Stimulated activated CD4-positive, alpha-beta T cell treated with anti-CD3 and anti-CD28 coated beads, Interleukin-12 subunit alpha, Interleukin-12 subunit beta, amount 100 ng/mL, for 48 hours (primary cell): ENCODE measurements at places on chromosomes 2 and 18.

DNA sequence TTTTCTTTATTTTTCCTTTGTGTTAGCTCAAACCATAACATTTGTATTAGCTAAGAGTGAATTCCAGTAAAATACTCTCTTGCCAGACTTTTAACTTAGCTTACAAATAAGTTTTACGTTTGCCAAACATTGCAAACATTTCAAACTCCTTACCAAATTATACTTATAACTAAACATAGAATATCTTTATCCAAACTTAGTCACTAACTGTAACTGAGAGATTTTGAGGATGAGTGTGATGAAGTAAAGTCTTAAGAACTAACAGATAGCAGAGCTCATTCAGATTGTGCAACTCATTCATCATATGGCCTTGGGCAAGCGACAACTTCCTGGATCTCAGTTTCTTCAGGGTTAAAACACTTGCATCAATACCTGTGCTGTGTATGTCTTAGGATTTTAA is 533.7 kb downstream of the TDRD15 start:
- DNase-seq = no peak

DNA sequence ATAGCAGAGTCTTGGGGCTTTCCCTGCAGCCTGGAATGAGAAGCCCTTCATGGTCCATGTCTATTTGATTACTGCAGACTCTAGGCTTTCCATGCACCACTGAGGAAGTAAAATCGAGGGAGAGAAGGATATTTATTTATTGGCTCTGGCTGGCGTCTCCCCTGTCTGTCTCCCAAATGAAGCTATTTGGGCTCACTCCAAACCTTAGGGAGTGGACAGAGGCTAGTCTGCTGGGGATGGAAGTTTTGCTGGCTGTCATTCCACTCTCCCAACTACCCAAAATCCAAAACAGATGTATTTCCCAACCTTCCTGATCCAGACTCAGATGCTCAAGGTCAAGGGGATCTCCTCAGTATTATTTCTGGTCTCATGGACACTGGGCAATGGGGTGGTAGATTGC is 33.7 kb downstream of the TMEM17 start:
- DNase-seq = no peak

GRCh38 chr2:159199761-159200465 is 86.6 kb downstream of the WDSUB1 start:
- no peak for DNase-seq

GRCh38 chr18:77967071-77967470 is 717.4 kb downstream of the GALR1 start:
- DNase-seq = no peak

DNA sequence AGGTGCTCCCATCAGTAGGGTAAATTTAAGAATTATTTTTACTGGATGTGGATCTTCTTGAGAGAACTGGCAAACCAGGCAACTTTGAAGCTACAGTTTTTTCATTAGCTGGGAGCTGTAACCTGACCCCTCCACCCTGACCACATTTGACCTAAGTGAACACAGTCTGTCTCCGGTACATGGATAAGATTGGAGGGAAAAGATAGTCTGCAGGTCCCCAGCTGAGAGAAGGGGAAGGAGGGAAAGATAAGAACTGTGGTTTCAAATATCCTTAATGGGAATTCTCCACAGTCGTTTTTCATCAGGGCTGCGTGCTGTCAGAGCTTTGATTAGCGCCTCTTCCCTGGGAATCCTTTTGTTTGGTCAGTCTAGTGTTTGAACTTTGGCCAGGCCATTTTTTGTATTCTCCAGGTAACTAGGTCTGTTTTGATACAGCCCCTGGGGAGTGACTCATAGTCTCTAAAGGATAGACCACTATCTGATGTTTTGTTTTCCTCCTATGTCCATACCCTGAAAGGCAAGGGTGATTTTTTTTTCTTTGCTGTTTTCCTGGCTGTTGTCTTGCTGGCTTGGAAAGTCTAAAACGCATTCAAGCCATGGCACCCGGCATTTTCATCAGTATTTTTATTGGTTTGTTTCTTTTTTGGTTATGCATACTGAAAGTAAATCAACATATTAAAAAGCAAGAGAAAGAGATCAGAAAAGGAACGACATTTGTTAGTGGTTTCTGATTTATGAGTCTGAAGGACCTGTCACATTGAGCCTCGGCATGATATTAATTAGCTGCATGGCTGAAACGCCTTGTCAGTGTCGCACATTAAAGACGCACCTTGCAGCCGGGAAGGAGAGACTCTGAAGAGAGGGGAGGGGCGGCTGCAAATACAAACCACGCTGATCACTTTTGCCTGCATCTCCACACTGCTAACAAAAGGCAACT is 183.4 kb upstream of the FN1 start:
- no peak for DNase-seq
